MCF 10A (cell line): ENCODE measurements at places on chromosomes 11 and 22. TPM values are rescaled to one million over a fixed set of nuclear protein-coding genes. Genes with fewer than 3 reads are reported as not detected.

MAP6 gene
- not detected in 2 replicates for total RNA-seq

E2F8 gene
- total RNA-seq, result 0.88 and 1.2 TPM in 2 replicates

GLB1L2 gene
- total RNA-seq, result 11.1 and 17.0 TPM in 2 replicates

FOSL1 gene
- 95.3 and 124 TPM in 2 replicates for total RNA-seq

APOA4 gene
- not detected in 2 replicates for total RNA-seq

GRCh38 chr22:44097263-44098020 is 73.3 kb downstream of the PARVB start:
- no peak overlapping the region for H3K4me3 ChIP-seq
- H3K36me3 ChIP-seq, result no peaks in the 10 kb centered on the region
- H3K27me3 ChIP-seq, result no peaks in the 10 kb centered on the region

- no peaks in the 10 kb centered on the region for H3K36me3 ChIP-seq
- no peaks in the 10 kb centered on the region for H3K27me3 ChIP-seq
Observed at GRCh38 chr11:115761348-115761747, 257.1 kb upstream of the CADM1 start.
